GM23338 (cell line): ENCODE measurements at places on chromosomes 4 and X. TPM values are rescaled to one million over a fixed set of nuclear protein-coding genes. Genes with fewer than 3 reads are reported as not detected.

DNA sequence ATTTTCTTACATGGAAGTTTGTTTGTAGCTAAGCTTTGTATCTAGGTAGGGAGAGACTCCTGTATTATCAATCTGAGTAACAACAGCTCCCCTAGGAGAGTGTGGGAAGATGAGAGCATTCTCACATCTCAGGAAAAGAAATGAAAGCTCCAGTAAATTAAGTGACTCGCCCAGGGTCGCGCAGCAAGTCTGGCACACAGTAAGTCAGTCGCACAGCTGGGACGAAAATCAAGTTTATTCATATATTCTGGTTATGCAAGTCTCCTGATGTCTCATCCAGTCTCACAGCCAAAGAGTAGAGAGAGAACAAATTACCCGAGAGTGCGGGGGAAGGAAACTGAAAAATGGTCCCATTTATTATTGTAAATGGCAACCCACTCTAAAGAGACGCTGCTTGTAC, 216.1 kb downstream of the STK32B start:
- no peak overlapping the region for H3K4me3 ChIP-seq
- no peak for DNase-seq
- H3K4me1 ChIP-seq: no peaks in the 10 kb centered on the region
- no peaks in the 10 kb centered on the region for H3K36me3 ChIP-seq
- H3K27me3 ChIP-seq: no peaks in the 10 kb centered on the region

Gene GLRA2
- total RNA-seq: not detected in 2 replicates

DNA sequence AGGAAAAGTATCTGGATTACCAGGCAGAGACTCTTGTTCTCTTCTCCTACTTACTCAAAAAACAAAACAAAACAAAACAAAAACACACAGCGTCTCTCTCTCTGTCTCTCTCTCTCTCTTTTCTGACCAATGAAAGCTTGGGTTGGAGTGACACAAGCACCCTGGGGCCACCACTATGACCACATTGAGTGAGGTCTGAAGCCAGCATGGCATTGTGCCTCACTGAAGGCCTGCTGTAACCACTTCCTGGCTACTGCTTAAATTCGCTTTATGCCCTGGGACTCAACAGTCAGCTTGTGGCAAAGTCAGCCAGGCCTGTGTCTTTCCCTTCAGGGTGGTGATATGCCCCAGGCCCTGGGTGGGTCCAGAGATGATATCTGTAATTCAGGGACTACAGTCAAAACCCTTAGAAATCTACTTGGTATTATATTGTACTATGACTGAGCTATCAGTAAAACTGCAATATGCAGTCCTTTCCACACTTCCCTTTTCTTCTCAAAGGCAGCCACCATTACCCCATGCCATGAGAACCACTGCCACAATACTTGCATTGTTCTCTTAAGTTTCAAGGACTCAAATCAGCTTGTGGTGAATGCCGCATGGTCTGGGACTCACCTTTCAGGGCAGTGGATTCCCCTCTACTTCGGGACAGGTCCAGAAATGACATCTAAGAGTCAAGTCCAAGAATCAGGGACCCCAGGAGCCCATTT, 606.8 kb upstream of the KLHL4 start:
- no peak for DNase-seq
- no peaks in the 10 kb centered on the region for H3K4me1 ChIP-seq
- H3K27ac ChIP-seq: no peak overlapping the region
- no peaks in the 10 kb centered on the region for H3K36me3 ChIP-seq
- no peaks in the 10 kb centered on the region for H3K27me3 ChIP-seq
- no peak overlapping the region for H3K4me3 ChIP-seq

Gene SLC39A8
- 42.5 and 42.9 TPM in 2 replicates for total RNA-seq

GRCh38 chr4:103054030-103054429, 22.5 kb downstream of the SLC9B2 start:
- DNase-seq: no peak
- H3K4me3 ChIP-seq: no peak overlapping the region
- no peaks in the 10 kb centered on the region for H3K4me1 ChIP-seq
- no peaks in the 10 kb centered on the region for H3K36me3 ChIP-seq

DNA sequence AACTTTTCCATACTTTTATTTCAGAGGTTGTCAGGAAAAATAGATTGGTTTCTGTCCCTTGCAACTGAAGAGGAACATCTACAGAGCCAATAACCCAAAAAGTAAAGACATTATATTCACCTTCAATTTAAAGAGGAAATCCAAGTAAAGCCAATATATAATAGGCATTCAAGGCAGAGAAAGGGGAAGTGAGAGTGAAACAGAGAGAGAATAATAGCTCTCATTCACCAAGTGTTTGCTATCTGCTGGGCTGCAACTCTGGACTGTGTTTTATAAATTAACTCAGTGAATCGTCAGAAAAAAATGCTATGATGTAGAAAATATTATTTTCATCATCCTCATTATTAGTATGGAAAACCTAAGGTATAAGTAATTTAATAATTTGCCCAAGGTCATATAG, 448.5 kb downstream of the TRAM1L1 start:
- H3K4me3 ChIP-seq: no peak overlapping the region
- no peaks in the 10 kb centered on the region for H3K27me3 ChIP-seq
- no peak for DNase-seq

- H3K4me1 ChIP-seq: no peaks in the 10 kb centered on the region; the same call in 1 of the 2 replicates
- H3K27ac ChIP-seq: no peak overlapping the region
- no peaks in the 10 kb centered on the region for H3K27me3 ChIP-seq
- no peaks in the 10 kb centered on the region for H3K36me3 ChIP-seq
- no peak for DNase-seq
- no peak overlapping the region for H3K4me3 ChIP-seq
Measured at GRCh38 chrX:11837437-11837836, 79.4 kb downstream of the MSL3 start.

DNA sequence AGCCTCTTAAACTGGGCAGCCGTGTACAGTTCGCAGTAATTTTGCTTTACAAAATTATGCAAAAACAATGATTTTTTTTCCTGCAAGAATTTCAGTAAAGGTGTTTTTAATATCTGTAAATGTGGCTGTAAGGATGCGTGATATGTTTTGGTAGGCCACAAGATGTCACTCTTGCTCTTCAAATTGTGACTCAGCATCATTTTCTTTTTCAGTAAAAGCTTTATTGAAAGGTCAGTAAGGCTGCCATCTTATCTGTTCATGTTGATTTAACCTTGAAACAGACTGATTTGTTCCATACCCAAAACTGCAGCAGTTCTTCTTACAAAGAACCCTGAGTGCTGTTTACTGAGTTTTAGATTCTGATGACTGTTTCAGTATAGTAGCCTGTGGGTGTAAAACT, 39.9 kb downstream of the TXLNG start:
- peaks cover 5% of the 10 kb centered on the region for H3K36me3 ChIP-seq
- H3K4me1 ChIP-seq: no peaks in the 10 kb centered on the region

DNA sequence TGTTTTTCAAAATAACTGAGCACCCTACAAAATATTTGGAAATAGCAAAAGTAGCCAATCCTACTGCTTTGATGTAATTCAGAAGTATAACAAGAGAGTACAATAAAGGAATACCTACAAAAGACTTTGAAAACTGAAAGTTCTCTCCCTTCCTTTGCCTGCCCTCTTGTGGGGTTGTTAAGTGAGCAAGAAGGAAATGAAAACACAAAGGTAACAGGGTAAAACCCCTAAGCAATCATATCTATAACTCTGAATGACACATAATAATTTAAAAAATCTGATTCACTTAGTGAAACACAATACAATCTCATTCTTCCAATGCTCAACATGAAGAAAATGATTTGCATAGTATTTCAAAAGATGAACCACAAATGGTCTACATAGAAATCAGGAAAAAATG, 98.2 kb downstream of the FRYL start:
- DNase-seq: peak; percentile 41
- H3K27me3 ChIP-seq: no peaks in the 10 kb centered on the region
- H3K4me1 ChIP-seq: no peaks in the 10 kb centered on the region
- no peak overlapping the region for H3K4me3 ChIP-seq
- H3K27ac ChIP-seq: no peak overlapping the region

- H3K27ac ChIP-seq: no peak overlapping the region
- H3K27me3 ChIP-seq: no peaks in the 10 kb centered on the region
- H3K4me1 ChIP-seq: peaks cover 16% of the 10 kb centered on the region
- H3K36me3 ChIP-seq: no peaks in the 10 kb centered on the region
- no peak overlapping the region for H3K4me3 ChIP-seq
- DNase-seq: no peak
Measured at GRCh38 chr4:184362396-184362795, 112.0 kb downstream of the IRF2 start.

Gene MAGEA9B
- total RNA-seq: 0.52 TPM in 1 of 2 replicates, not detected in the other

Gene EIF4E
- total RNA-seq: 257 and 351 TPM in 2 replicates

Gene NHSL2
- 7.0 and 9.5 TPM in 2 replicates for total RNA-seq
